ENCODE measurements at places on chromosomes 6 and 20. TPM values are rescaled to one million over a fixed set of nuclear protein-coding genes. Genes with fewer than 3 reads are reported as not detected.

GRCh38 chr6:52839124-52840055, 1.2 kb downstream of the GSTA5 start:
- peak; percentile 51 for DNase-seq

The OVOL2 gene
- not detected for total RNA-seq

- peak; percentile 50 for DNase-seq
Observed at GRCh38 chr6:113855500-113856374, 1.4 kb upstream of the MARCKS start.

The PTGIS gene
- 6.2 TPM for total RNA-seq
